ENCODE measurements at places on chromosomes 16 and 17.
A peak's percentile ranks its signal among the peaks of the same experiment; 100 is the strongest.

DNA sequence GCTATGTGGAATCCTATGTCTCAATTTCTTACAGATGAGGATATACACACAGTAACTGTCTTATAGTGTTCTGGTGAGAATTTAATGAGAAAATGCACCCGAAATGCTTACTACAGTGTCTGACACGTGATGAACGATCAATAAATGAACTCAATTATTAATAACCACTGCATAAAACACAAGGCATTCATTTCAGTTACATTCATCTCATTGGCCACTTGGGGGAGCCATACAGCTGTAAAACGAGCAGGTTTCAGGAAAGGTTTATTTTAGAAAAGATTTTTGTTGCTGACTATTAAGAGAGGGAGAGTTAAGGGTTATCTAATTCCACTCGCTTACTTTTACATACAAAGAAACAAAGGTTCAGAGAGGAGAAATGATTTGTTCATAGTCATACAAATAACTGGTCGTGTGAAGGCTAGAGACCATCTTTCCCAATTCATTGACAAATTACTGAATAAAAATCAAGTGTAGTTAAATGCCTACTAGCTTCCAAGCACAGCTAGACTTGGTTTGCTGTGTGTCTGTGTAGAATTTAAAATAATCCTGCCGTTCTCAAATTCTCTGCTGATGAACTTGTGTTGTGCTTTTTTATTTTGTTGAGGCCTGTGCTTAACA, 160.1 kb downstream of the MAP2K4 start:
- DNase-seq, result peak; percentile 40

DNA sequence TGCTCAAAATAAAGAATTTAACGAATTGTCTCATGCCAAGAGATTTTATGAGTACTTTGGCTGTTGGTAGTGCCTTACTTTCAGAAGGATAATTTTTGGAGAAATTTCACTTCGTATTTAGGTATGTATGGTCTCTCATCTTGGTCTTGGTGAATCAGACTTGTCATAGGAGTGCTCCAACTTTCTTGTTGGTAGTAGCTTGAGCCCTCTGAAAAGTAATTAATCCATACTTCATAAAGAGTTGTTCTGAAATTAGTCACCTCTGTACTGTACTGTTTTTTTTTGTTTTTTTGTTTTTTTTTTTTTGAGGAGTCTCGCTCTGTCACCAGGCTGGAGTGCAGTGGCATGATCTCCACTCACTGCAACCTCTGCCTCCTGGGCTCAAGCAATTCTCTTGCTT, 11.6 kb downstream of the ZNRF1 start:
- no peak for DNase-seq

DNA sequence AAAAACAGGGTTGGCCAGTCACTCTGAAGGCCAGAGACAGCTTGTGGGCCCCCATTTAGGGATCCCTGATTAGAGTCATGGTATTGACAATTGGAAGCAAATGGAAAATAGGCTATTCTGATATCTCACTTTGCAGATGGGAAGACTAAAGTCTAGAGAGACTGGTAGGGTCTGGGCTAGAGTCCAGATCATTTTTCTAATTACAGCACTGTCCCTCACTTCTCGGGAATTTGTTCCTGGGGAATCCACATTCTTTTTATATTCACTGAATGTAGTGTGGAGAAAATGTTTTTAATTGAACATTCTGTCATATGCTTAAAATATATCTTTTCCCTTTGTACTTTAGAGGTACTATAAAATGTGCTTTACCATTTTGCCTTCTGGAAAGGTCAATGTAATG, 1.1 kb downstream of the KATNIP start:
- DNase-seq, result no peak

- peak; percentile 15 for DNase-seq
Observed at GRCh38 chr17:63826468-63827001, 696 bp upstream of the PSMC5 start.

DNA sequence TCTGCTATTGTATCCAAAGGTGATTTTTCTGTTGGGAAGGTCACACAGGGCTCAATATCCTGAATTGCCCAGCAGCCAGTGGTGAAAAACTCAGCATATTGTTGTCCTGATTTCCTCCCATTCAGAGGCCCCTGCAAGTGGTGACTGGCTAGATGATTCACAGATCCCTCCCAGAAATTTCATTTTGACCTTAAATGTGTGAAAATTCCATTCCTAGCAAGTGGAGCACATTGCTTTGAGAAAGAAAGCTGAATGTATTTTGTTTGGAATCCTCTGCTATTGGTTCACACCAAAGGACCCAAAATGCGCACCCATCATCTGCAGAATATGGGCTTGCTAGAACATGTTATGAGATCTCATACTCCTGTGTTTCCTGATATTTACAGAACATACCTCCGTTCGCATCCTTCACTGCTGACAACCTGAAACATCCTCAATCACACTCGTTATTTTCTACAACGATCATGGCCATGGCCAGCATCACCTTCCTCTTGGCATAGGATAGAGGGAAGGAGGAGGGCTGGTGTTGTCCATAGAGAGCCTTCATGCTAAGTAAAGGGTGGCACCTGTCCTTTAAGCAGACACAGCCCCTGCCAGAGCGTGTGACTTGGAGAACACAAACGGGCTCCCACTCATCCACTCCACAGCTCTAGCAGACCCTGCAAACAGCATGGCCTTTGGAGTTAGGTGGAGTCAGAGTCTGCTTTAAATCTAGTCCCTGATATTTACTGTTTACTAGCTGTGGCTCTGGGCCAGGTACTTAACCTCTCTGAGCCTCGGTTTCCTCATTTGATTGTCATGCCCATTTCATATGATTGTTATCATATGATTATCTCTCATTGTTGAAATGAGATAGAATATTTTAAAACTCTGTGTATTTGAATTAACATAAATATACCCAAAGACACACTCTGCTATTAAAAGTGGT, 30.4 kb upstream of the NFAT5 start:
- peak; percentile 59 for DNase-seq

GRCh38 chr16:56324406-56324805, 100.9 kb downstream of the AMFR start:
- no peak for DNase-seq

- peak; percentile 29 for DNase-seq
Observed at GRCh38 chr17:18139949-18140348, 31.4 kb downstream of the MYO15A start.

DNA sequence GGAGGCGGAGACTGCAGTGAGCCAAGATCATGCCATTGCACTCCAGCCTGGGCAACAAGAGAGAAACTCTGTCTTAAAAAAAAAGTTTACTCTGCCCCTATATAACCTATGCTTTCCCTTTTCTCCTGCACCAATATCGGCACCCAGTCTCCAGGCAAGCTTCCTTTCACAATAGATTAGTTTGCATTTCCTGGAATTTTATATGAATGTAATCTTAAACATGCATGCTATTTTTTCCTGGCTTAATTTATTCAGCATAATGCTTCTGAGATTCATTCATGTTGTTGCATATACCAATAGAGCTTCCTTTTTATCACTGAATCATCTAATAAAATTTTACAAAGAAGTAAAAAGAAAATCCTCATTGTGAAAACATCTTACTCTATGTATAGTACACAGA, 59.4 kb downstream of the USP32 start:
- DNase-seq, result no peak

DNA sequence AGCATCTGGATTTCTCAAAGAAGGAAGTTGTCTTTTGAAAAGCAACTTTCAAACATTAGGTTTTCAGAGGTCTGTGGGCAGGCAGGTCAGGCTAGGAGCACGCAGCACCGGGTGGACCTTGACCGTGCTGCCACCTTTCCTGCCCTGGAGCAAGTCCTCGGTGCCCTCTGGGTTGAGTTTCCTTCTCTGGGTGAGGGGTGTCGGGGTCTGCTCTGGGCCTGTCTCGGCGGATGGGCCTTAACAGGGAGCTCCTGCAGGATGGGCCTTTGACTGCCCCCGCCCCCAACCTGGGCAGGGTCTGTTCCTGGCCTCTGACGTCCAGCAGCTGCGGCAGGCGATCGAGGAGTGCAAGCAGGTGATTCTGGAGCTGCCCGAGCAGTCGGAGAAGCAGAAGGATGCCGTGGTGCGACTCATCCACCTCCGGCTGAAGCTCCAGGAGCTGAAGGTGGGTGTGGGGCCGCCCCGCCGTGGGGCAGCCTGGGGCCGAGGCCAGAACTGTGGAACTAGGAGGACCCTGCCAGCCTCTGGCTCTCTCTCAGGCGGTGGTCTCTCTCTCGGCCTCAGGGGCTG, 8.7 kb downstream of the DEF8 start:
- no peak for DNase-seq

DNA sequence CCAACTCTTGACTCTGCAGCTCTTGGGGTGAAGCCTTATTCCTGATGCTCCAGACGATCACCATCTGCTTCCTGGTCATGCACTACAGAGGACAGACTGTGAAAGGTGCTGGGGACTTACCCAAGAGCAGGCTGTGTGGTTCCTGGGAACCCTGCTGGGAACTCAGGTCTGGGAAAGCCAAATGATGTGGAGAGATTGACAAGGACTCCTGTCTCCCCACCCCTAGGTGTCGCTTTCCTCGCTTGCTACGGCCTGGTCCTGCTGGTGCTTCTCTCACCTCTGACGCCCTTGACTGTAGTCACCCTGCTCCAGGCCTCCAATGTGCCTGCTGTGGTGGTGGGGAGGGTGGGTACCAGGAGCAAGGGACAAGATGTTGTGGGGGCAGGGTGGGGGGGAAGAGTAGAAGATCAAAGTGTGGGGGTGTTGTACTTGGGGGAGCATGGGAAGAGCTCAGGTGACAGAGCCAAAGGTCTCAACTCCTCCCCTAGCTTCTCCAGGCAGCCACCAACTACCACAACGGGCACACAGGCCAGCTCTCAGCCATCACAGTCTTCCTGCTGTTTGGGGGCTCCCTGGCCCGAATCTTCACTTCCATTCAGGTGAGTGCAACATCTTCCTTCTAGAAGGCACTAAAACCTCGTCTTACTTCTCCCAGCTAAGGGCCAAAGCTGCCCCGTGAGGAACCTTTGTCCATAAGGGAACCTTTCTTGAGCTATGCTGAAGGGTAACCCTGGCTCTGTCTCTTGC, 3.0 kb downstream of the SOX15 start:
- DNase-seq, result peak; percentile 72

- DNase-seq, result no peak
Observed at GRCh38 chr16:57475711-57476339, 10.5 kb downstream of the DOK4 start.

GRCh38 chr16:9192746-9193145, 101.3 kb downstream of the HAPSTR1 start:
- DNase-seq, result no peak

GRCh38 chr16:83586461-83587200, 221.1 kb upstream of the HSBP1 start:
- DNase-seq, result no peak

DNA sequence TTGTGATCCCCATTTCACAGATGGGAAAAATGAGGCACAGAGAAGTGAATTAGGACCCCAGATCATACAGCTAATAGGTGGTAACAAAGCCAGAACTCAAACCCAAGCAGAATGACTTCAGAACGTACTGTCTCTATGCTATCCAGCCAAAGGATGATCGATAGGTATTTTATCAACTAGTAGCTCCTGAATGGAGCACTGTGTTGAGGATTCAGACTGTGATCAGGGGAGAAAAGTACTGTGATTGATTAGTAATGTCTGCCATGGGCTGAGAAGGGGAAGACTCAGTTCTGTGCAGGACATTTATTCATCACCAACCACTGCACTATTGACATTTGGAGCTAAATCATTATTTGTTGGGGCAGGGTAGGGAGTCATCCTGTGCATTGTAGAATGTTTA, 38.7 kb downstream of the CACNG4 start:
- DNase-seq, result no peak

DNA sequence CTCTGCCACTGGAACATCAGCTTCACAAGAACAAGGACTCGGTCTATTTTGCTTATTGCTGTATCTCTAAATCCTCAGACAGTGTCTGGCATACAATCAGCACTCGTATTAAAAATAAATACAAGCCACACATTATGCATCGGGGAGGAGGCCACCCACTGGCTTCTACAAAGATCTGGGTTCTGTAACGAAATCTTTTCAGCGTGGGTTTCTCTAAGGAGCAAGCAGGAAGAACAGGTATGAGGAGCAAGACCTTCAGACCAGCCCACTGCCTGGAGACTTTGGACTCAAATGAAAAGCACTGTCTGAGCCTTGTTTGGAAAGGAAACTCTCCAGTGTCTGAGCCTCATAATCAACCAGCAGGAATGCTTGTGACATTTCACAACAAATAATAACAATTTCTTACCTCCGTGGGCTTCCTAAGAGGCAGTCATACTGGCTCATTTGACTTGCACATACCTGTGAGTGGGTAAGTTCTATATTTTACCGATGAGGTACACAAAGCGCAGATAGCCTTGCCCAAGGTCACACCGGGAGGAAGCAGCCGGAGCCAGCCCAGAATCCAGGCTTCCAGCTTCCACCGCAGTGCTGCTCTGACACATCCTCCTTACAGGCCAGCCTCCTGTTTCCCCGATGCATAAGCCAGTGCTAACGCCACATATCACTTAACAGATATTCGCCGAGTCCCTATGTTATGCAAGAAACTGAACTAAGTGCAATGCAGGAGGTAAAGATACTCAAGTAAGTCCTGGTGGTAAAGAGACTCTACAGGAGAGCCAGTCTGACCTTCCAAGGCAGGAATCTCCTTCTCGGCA, 118.6 kb upstream of the TNRC6C start:
- DNase-seq, result no peak

DNA sequence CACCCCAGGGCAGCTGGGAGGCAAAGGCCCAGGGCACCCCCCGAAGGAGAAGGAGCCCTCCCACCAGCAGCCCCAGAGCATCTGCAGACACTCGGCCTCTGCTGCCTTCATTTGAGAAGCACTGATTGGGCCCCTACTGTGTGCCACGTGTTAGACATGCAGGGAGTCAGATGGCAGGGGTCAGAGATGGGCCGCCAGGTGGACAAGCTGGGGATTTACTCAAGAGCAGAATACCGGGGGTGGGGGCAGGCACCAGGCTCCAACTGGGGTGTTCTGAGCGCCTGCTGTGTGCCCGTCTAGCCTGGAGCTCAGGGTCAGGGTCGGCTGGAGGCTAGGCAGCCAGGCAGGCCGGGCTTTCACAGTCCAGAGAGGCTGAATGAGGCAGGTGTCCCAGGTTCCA, 18.7 kb downstream of the TPSG1 start:
- DNase-seq, result no peak

GRCh38 chr16:51430716-51431369, 279.8 kb upstream of the SALL1 start:
- no peak for DNase-seq

DNA sequence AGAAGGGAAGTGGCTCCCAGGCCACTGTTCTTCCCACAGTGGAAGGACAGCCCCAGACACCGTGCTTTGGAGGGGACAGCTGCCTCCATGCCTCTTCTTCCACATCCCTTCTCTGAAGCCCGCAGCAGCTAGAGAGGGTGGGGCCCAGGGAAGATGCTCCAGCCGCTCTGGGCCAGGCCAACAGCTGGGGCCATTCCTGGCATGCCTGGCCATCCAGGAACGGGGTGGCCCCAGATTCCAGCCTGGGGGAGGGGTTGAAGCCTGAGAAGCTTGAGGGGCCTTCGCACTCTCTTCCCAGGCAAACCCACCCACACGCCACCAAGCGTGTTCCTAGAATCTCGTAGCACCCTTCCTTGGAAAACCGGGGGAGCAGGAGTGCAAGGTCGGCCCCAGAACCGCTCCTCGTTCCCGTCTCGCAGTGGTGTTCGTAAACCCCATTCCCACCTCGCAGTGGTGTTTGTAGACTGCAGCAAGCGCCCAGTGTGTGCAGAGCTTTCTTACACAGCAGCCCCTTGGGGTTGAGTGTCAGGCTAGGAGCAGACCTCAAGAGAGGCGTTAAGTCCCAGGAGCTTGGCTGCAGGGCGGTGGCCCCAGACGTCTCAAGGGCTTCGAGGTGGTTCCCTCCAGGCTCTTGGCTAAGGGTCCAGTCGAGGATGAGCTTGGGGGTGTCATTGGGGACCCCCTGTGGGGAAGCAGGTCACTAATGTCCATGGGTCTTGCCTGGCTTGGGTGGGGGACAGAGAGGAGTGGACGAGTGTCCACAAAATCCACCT, 2.7 kb downstream of the CDH15 start:
- peak; percentile 74 for DNase-seq

All from LHCN-M2 (cell line).